ENCODE measurements at places on chromosomes 3 and 15.

DNA sequence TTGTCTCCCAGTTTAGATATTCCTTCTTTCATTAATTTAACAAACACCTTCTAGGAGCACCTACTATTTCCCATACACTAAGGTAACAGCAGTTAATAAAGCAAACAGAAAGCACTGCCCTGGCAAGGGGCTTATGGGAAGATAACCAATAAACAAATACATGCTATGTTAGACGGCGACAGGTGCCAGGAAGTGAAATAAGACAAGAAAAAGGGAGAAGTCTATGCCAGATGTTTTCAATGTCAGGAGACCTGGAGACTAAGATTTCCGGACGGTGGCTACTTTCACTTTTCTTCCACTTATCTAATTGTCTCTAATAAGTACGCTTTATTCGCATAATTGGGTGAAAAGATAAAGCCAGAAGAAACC, 32.5 kb upstream of the ZNF445 start:
- no peak for DNase-seq

GRCh38 chr3:110026421-110026820, 689.1 kb upstream of the DPPA4 start:
- no peak for DNase-seq

DNA sequence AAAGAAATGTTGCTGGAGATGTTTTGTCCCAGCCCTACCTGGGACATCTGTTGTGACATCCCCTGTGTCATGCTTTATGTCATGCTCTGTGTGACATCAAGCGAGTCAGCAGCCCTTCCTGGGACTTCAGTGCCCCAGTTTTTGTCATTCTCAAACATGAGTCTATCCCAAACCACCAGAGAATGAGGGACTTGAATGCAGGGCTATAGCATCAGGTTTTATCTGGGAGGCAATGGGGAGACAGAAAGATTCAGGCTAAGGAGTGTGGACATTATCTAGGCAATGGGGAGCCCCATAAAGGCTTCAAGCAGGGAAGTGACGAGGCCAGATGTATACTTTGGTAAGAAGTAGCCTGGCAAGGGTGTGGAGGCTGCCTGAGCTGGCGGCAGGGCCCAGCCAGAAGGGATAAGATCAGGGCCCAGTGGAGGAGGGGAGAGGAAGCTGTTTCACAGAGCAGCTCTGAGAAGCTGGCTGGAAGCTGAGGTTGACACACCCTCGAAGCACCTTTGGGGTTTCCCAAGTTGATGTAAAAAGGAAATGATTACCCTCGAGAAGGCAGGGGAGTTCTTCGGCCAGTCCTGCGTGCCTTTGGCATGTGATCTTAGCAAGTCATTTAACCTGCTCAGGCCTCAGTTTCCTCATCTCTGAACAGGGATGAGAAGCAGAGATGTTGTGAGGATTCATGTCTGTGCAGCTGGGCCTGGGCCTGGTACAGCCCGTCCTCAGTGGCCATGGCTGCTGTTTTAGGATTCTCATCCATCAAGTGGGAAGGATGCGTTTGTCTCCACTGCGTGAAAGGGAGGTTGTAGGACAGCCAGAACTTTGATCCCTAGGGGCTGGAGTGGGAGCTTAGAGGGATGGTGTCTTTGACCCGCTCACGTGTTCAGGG, 34.3 kb downstream of the IRAK2 start:
- DNase-seq, result peak; percentile 44

- no peak for DNase-seq
Measured at GRCh38 chr15:52706091-52706490, 26.9 kb upstream of the ATOSA start.

- no peak for DNase-seq
Measured at GRCh38 chr15:92634060-92634459, 21.5 kb downstream of the FAM174B start.

All from stimulated activated CD8-positive, alpha-beta memory T cell treated with anti-CD3 and anti-CD28 coated beads, Interleukin-2, amount 100 ng/mL, for 48 hours (primary cell).